NCI-H510A (cell line): ENCODE measurements at places on chromosomes 13 and 19.

GRCh38 chr13:78298657-78299056, 304.7 kb downstream of the POU4F1 start:
- no peak for DNase-seq

DNA sequence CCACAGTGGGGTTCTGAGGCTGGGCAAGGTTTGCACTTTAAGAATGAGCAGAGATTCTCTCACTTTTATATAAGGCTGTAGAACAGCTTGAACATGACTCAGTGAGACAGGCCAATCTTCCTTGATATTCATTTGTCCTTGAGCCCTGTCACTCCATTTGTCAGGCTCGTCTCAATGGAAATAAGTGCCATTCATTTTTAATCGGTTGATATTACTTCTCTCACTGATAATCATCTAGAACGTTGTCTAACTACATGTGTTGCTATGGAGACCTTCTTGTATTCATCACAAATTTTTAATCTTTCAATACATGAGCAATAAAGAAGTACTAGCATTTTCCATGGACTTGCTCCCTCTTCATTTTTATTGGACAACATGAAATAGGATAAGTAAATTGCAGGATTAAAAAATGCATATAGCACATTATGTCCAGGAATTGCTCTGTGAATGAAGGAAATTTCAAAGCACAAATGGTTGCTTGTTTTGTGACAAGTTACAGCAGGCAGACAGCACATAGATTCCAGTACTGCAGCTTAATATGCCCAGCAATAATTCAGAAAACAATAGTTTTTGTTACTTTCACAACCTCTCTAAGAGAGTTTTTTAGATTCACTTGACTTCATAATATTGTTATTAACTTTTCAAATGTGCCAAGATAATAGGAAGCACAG, 1178.4 kb upstream of the ATXN8OS start:
- DNase-seq, result no peak

GRCh38 chr19:50327013-50327412, 2.2 kb downstream of the KCNC3 start:
- no peak for DNase-seq

GRCh38 chr13:105370011-105370650, 1165.3 kb downstream of the EFNB2 start:
- no peak for DNase-seq

DNA sequence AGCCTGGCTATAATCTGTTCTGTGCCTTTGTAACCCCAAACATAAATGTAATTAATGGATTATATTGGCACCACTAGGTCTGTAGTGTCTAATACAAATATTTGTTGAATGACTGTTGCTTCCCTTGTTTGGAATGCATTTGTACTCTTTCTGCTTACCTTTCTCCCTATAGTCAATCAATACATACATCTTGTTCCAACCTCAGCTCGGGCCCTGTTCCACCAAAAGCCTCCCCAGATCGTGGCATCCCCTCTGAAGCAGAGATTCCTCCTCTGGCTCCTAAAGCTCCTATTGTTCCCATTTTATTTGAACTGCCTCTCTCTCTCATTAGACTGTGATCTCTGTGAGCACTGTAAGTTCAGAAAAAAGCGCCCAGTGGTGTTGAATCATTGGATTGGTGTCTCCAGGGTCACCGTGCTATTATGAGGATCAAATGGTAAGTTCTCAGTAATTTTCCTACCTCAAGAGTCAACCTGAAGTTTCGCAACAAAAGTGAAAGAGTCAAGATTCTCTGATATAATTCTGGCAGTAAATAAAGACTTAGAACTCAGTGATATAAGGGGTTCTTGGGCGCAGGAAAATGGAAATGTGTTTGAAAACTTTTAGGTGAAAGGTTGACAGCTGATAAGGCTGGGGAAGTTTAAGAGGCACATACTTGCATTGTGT, 151.5 kb downstream of the KLF5 start:
- no peak for DNase-seq
